T-helper 1 cell (primary cell): ENCODE measurements at places on chromosomes 16 and 17.

GRCh38 chr16:56780646-56781045 is 50.7 kb downstream of the NUP93 start:
- no peak for DNase-seq

DNA sequence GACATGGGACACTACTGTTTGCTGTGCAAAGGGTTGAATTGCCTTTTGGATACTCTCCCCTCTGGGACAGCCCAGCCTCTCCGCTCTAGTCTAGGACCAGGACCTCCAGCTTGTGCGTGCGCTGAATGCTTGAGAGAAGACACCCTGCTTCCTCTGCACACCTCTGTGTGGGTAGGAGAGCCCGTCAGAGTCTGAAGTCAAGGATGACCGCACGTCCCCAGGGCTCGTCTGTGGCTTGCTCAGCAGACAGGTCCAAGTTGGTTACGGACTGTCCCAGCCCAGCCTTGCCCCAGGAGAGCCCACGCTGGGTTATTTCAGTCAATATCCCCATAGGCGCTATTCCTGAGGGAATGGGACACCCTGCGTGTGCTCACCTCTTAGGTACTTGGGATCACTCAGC is 3.7 kb downstream of the C16orf89 start:
- DNase-seq: no peak

- peak; percentile 43 for DNase-seq
These were observed 128.7 kb downstream of the XYLT1 start for GRCh38 chr16:17342031-17342430.

DNA sequence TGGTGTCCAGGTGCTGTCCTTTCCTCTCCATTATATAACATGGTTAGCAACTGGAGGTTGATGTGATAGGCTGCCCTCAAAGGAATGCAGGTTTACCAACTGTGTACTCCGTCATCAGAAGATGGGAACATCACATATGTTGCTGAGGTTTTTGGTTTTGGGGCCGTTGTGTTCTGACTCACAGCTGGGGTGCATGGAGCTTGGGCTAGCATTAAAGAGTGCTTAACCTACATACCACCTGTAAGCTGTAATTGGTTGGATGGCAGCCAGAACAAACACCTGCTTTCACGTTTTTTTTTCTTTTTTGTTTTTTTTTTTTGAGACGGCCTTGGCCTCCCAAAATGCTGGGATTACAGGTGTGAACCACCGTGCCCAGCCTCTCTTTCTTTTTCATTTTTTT is 20.9 kb downstream of the TMEM11 start:
- DNase-seq: no peak

DNA sequence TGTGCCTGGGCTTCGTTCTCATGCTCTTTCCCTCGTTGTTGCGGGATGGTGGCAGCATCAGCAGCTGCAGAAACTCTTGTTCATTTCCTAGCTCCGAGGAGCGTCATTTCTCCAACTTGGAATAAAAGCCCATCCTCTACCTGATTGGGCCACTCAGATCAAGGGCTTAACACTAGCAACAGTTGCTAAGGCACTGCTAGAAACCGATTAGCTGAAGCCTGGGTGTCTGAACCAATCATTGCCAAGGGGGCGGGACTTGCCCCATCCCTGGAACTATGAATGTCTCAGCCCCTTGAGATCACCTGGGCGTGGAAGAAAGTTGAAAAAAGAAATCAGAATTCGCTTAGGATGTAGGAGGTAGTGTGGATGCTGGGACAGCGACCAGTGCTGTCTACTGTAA is 145.3 kb downstream of the FOXL1 start:
- DNase-seq: no peak

GRCh38 chr17:48552466-48553189 is 7.7 kb upstream of the HOXB2 start:
- no peak for DNase-seq

GRCh38 chr17:1639549-1640180 is 5.9 kb downstream of the SCARF1 start:
- no peak for DNase-seq

DNA sequence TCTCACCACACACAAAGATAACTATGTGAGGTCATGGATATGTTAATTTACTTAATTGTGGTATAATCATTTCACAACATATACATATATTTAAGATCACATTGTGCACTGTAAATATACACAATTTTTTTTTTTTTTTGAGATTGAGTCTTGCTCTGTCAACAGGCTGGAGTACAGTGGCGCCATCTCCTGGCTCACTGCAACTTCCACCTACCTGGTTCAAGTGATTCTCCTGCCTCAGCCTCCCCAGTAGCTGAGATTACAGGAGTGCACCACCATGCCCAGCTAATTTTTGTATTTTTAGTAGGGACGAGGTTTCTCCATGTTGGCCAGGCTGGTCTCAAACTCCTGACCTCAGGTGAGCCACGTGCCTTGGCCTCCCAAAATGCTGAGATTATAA is 11.5 kb upstream of the PRSS54 start:
- no peak for DNase-seq

GRCh38 chr17:16301963-16302855 is 51.1 kb downstream of the CENPV start:
- no peak for DNase-seq

DNA sequence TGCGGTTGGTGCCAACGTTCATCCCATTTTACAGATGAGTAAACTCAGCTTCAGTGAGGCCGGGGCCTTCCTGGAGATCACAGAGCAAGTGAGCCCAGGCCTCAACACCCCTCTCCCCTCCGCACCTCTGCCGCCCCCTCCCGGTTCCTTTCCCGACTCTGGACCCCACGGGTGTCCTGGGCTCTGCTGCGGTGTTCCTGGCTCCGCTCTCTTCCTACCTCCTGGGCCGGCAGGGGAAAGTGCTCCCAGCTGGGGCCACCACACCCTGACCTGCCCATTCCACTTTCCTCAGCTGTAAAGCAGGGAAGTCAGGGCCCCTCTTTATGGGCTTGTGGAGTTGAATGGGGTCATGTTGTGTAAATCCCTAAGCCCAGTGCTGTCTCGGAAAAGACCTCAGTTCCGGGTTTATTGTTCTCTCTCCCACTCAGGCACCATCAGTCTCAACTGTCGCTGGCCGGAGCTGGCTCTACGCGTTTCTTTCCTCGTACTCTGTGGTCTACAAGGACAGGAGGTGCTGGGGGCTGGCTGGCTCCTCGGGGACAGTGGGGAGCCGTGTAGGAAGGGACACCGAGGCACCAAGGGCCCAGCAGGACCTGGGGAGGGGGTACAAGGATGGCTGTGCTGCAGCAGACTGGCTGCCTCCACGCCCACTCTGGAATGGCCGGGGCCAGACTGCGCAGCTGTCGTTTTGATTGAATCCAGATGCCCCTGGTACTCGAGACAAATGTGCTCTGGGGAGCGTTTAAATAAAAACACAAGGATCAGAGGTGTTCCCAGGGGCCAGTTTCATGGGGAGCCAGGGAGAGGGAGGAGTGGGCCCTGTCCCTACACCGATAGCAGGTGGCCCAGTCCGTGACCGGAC is 21.7 kb upstream of the ACSF3 start:
- DNase-seq: no peak

DNA sequence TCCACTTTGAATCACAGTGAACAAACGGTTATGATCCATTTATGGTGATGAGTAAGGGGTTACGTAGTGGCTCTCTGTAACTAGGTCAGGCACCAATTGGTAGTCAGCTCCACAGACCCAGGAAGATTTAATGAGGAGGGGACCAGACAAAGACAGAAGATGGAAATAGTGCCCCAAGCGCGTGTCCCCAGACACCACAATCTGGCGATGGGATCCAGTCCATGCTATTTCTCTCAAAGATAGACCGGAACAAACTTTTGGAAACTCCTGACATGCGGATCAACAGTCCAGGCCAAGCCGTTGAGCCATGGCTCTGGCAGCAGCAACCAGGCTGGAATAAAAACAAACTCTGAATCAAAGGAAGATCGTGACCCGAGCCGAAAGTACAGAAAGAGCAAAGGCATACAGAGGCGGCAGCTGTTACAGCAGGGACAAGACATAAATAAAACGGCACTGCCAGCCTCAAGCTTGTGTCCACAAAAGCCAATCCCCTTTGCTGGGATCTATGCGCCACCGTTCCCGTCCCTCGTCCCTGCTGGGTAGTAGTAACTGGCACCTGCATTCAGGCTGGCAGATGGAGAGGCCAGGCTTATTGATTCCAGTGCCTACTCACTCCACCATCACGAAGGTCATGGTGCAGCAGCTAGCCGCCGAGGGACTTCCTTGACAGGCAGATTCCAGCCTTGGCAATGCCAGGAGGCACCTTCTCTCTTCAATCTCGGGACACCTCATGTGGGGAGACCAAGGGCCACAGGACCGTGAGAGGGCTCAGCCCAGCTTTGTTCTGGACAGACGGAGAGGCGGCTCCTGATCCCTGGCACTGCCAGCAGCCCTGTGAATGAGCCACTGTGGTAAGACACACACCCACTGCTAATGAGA is 50.2 kb downstream of the CDH11 start:
- no peak for DNase-seq

DNA sequence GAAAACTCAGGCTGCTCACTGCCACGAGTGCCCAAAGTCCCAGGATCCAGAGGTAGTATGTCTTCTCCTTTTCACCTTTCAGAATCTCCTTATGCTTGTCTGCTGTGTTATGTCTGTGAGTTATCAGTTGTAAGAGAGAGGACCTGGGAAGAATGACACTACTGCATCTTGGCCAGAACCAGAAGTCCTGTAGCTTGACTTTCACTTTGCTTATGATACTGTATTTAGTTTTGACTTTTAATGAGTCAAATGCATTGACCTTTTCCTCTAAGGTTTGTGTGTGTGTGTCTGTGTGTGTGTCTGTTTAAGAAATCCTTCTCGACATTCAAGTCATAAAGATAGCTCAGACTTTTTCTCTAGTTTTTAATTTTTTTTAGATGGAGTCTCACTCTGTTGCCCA is 43.4 kb downstream of the BMERB1 start:
- no peak for DNase-seq

DNA sequence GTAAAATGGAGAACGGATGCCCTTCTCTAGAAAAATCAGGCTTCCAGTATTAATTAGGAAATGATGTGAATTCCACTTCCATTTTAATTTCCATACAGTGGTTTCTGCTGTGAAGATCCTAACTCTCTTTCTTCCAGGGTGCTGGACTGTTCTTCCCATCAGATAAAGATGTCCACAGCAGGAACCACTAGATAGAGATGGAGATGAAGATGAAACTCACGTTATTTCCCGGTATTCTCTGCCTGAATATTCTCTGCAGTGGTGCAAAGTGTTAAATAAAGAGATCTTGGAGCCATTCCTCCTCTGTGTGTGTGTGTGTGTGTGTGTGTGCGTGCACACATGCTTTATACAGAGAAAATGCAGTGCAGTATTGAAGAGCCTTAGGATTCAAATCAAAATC is 727.5 kb downstream of the KCNJ2 start:
- DNase-seq: no peak

DNA sequence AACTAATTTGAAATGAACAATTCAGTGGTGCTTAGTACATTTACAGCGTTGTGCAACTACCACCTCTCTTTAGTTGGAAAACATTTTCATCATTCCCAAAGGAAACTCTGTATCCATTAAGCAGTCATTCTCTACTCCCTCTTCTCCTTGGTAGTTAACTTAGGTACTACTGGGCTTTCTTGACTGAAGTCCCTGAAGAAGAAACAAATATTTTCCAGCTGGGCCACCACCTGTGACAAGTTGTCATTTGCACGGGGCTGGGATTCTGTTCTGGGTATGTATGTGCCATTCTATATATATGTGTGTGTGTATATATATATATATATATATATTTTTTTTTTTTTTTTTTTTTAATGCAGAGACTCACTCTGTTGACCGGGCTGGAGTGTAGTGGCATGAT is 15.4 kb upstream of the RMI2 start:
- DNase-seq: no peak

DNA sequence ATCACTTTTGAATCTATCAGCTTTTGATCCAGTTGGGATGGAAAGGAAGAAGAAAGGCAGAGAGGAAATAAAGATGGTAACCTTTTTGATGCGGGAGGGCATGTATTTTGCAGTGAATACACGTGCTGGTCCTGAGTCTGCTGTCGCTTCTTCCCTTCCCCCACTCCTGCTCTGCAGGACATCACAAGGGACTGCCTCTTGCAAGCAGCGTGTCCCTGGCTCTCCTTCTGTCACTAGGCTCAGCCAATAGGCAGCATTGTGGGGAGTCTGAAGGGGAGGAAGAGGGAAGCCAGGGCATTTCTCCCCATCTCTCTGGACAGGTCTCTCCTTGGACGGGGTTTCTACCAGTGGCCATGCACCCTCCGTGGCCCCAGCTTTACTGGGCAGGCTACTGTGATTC is 15.7 kb upstream of the WFDC1 start:
- no peak for DNase-seq

DNA sequence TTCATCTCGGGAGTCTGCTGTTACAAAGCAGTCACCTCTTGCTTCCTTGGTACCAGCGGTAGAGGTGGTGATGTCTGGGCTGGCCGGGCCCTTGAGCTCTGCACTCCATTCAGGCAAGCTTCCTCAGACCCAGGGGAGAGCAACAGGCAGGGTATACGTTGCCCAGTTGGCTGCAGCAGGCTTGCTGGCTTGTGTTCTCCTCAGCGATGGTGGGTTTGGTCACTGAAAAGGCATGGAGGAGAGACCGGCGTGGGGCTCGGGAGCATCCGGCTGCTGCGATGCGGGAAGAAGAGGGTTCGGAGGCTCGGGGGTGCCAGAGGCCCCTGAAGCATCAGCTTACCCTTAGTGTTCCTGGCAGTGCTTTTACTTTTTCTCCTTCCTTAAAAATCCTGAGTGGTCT is 25.8 kb downstream of the SAP30BP start:
- no peak for DNase-seq
